Stimulated activated CD8-positive, alpha-beta memory T cell treated with anti-CD3 and anti-CD28 coated beads, Interleukin-2, amount 100 ng/mL, for 48 hours (primary cell): ENCODE measurements at places on chromosomes 3 and 15.

- DNase-seq: no peak
These were observed 64.8 kb downstream of the SCN11A start for GRCh38 chr3:38986901-38987300.

- no peak for DNase-seq
These were observed 55.0 kb downstream of the BSN start for GRCh38 chr3:49609314-49609713.

- no peak for DNase-seq
These were observed 43.3 kb downstream of the CNTN3 start for GRCh38 chr3:74571118-74571517.

DNA sequence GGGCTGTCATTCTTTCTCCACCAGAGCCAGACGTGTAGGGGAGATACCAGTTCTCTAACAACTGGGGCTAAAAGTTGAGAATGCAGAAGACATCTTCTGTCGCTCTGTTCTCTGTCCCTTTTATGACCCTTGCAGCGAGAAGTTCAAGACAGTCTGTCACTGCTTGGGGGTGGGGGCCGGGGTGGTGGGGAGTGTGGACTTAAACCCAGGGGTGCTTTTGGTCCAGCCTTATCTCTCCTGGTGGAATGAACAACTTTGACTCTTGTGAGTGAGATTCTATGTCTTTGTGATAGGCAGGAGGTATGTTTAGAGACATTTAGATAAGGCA, 767 bp upstream of the APOD start:
- DNase-seq: no peak

DNA sequence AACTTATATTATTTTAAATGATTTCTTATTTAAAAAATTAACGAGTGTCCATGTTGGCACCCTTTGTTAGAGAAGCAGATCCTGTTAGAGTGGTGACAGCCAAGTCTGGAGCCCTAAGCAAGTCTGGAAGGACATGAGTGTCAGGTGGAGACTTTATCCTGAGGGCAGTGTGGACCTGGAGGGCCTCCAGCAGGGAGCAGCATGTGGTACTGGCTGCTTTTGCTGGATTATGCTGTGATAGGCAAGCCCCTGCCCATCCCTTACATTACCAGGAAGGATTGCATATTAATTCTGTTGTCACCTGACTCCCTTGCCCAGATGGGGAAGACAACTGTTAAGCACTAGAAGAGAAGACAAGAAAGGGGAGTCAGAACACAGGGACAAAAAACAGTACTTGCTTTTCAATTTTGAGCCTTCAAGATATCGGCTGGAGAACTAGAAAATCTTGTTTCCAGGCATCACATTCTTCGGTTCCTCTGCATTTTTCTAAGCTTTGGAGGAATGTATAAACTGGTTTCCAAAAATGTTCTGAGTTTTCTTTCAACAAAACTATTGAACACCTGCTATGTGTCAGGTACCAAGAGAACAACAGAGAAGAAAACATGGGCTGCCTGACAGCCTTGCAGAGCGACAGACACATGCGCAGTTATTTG, 22.7 kb downstream of the ZNF860 start:
- no peak for DNase-seq

DNA sequence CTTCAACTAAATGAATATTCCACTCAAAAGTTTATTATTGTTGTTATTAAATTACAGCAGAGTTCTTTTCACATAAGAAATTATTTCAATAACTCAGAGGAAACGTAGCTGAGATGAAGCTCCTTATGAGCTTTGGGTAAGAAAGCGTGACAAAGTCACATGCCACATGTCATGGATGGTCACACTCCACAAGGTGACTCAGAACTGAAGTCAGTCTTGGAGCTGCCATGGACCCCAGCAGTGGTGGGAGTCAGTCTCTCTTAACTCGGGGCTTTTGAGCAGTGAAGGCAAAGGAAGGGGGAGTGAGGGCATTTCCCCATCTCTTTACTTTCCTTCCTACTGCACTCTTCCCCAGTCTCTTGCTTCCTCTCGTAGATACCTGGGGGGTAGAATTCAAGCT, 87.5 kb upstream of the FAM3D start:
- no peak for DNase-seq

DNA sequence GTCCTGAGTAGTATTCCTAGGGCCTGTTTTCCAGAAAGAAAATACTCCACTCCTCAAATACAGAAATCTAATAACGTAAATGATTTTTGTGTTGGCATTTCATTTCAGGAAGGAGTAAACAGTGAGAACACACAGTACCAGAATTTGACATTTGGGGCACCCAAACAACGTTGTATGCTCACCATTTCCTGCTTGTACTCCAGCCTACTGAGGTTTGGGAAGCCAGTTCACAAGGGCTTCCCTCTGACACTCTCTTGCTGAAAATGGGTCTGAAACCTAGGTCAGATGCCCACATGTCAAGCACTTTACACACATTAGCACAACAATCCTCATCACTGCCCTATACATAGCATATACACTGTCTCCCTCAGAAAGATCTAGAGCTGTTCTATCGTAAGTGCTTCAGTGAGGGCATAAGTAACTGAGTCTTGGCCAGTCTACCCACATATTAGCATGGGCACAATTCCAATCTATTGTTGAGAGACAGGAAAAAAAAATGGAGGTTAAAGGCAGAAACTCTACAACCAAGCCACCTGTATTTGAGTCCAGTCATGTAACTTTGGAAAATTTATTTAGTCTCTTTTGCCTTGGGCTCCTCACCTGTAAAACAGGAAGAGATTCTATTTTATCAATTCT, 43.5 kb upstream of the RSL24D1 start:
- DNase-seq: no peak

GRCh38 chr3:25854635-25855034, 64.7 kb downstream of the OXSM start:
- no peak for DNase-seq

GRCh38 chr3:106534206-106534605, 665.4 kb upstream of the CBLB start:
- peak; percentile 30 for DNase-seq

GRCh38 chr3:115660646-115661337, 37.5 kb downstream of the GAP43 start:
- DNase-seq: no peak

- DNase-seq: no peak
These were observed 55.0 kb upstream of the ABHD10 start for GRCh38 chr3:111923806-111924205.

GRCh38 chr3:115960799-115961198, 337.5 kb downstream of the GAP43 start:
- DNase-seq: no peak

GRCh38 chr3:16066975-16067374, 107.5 kb upstream of the GALNT15 start:
- no peak for DNase-seq

- no peak for DNase-seq
These were observed 34.9 kb upstream of the CMC1 start for GRCh38 chr3:28206479-28206878.

- DNase-seq: no peak
These were observed 239.0 kb upstream of the KCNMB2 start for GRCh38 chr3:178297199-178297598.

DNA sequence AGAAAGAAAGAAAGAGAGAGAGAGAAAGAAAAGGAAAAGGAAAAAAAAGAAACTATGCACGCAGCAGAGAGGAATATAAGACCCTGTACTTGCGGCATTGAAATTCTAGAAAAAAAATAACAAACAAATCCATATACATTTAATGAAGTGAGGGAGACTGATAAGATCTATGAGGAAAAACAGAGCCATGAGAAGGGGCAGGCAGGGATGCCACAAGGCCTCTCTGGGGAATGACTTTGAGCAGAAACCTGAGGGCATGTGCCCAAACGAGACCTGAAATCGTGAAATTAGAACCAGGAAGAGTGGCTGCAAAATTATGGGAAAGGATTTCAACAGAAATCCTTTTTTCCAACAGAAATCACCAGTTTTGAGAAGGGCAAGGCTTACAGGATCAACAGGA, 98.4 kb downstream of the GABRB3 start:
- no peak for DNase-seq

DNA sequence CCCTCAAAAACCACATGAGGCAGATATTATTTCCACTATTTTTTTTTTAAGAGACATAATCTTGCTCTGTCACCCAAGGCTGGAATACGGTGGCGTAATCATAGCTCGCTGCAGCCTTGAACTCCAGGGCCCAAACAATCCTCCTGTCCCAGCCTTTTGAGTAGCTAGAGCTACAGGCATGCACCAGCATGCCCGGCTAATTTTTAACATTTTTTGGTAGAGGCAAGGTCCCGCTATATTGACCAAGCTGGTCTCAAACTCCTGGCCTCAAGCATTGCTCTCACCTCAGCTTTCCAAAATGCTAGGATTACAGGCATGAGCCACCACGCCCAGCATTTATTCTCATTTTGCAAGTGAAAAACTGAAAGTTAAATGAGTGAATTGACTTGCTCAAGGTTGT, 50.8 kb upstream of the PIAS1 start:
- no peak for DNase-seq

- no peak for DNase-seq
These were observed 484 bp downstream of the CNTN4 start for GRCh38 chr3:2099028-2099671.

- DNase-seq: no peak
These were observed 1.8 kb downstream of the OTOL1 start for GRCh38 chr3:161498259-161498921.

DNA sequence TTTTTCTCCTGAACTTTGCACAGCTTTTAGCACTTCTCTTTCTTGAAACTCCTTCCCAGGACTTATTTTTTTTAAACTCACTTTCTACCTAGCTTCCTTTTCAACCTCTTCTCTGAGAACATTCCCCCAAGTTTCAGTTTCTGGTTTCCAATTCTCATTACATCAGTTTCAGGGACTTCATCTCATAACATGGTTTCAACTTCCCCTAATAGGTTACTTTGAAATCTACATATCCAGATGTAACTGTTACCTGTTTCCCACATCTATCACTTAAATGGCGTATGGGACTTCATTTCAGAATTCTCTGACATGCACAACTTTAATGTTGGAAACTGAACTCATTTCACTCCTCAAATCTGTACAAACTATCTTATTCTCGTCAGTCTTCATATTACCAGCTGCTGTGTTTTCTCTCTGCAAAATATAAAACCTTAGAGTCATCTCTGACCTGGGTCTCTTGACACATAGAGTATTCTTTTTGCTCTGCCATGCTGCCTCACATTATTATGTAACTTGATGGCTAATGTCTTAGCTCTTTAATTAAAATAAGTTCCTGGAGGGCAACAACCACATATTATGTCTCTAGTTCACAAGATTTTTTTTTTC, 58.4 kb downstream of the NME9 start:
- no peak for DNase-seq

DNA sequence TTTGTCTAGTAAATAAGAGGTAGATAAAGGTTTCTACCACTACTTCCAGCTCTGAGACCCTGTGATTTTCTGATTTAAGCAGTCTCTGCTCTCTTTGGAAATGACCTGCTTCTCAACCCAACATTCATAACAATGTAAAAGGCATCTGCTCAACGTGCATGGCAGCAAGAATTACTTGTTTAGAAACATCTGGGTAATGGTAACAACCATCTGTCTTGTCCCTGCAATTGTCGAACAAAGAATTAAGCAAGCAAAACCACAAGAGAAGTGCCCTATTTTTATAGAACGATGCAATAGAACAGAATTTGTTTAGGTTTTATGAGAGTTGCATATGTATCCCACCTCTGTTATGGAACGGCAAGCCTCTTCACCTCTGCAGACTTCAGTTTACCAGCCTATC, 7.1 kb upstream of the FSIP1 start:
- DNase-seq: no peak

DNA sequence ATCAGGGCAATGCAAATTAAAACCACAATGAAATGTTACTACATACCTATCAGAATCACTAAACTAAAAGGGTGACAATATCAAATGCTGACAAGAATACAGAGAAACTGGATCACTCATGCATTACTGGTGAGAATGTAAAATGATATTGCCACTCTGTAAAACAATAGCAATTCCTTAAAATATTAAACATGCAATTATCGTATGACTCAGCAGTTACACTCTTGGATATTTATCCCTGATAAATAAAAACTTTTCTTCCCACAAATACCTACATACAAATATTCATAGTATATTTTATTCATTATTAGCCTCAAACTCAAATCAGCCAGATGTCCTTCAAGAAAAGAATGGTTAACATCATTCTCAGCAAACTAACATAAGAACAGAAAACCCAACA, 25.9 kb upstream of the RAB6B start:
- no peak for DNase-seq

DNA sequence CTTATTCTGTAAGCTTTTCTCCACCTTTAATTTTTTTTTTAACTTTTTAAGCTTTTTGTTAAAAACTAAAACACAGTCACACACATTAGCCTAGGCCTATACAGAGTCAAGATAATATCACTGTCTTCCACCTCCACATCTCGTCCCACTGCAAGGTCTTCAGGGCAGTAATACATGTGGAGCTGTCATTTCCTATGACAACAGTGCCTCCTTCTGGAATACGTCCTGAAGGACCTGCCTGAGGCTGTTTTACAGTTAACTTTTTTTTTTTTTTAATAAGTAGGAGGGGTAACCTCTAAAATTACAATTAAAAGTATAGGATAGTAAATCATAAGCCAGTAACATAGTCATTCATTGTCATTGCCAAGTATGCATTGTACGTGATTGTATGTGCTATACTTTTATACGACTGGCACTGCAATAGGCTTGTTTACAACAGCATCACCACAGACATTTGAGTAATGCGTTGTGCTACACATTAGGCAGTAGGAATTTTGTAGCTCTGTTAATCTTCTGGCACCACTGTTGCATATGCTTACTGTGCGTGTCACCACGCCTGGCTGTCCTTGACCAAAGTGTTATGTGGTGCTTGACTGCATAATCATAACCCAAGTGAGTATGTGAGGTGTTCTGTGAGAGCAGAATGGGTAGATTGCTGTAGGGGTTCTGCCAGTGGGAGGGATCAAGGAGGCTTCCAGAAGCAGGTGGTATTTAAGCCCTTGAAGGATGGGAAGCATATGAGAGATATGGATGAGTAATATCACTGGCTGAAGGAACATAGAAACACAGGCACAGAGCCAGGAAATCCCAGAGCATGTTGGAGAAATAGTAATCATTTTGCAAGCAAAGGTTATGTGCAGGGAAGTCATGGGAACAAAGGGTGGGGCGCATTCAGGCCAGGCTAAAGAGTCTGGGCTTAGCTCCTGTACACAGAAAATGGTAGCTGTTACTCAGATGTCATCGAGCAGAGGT, 18.3 kb downstream of the FBXO22 start:
- DNase-seq: no peak

DNA sequence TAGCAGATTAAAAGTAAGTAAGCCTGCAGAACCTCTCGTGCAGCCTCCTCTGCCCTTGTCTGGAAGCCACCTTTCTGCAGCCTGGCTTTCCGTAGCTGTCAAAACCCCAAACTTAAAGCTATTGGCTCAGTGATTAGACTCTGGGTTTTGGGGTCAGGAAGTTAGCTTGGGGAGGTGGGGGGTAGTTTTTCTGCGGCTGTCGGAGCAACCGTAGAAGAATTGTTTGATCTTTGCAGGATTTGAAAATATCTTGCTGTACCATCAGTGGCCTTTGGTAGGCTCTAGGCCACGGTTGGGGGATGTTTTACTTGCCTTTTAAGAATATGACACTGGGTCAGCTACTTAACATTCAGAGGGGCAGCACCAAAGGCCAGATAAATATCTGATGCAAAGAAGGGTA, 88.4 kb upstream of the RASGRP1 start:
- peak; percentile 23 for DNase-seq

- no peak for DNase-seq
These were observed 376 bp downstream of the TADA3 start for GRCh38 chr3:9791790-9792404.
